ENCODE measurements at places on chromosomes 2 and 18.

DNA sequence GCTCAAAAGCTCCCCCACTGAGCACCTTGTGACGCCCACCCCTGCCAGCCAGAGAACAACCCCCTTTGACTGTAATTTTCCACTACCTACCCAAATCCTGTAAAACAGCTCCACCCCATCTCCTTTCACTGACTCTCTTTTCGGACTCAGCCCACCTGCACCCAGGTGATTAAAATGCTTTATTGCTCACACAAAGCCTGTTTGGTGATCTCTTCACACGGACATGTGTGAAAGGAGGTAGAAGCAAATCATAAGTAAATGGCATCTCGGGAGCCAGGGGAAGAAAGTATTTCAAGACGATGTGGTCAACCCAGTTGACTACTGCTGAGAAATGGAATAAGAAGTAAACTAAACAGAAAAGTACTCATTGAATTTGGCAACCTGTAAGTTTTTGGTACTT lies 11.2 kb upstream of the NCKAP1 start:
- no peak for DNase-seq

- no peak for DNase-seq
Measured at GRCh38 chr2:11708106-11708505, 38.1 kb upstream of the NTSR2 start.

GRCh38 chr2:46382331-46383112 lies 85.3 kb downstream of the EPAS1 start:
- no peak for DNase-seq

DNA sequence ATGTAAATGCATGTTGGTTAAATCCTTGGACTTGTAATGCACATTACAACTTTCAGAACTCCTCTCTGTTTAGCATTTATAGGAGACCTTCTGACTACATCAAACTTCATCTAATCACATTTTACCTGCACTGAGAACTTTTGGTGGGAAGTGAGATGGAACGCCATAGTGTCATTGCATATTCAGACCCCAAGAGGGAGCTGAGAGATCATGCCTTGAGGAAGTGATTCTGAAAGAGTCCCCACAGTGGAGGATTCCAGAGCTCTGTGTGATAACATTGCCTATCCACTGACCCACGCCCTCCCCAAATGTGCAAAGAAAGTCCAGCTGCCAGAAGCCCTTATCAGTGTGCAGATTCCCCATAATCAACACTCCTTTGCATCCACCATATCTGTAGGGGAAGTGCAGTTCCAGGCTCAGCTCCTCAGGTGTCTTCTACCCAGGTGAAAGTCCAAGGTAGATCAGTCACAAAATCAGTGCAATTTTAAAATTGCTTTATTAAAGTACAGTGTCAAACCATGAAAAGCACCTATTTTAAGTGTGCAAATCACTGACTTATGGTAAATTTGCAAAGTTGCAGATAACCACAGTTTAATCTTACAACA lies 212.4 kb downstream of the RPIA start:
- no peak for DNase-seq

- no peak for DNase-seq
Measured at GRCh38 chr18:60358516-60358915, 14.1 kb downstream of the MC4R start.

DNA sequence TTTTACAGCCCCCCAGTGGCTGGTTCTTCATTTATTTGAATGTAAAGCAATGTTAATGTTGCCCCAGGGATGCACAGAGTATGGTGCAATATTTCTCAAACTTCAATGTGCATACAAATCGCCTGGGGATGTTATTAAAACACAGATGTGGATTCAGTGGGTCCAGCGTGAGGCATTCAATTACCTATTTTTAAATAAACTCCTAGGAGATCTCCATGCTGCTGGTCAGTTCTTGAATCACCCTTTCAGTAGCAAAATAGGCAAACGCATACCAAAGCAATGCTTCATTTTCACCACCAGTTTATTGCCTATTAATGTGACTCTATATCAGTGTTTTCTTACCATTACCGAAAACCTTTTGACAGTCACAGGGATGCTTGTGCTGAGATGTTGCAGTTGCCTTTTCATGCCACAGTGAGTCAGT lies 530.7 kb downstream of the CBLN2 start:
- DNase-seq = no peak

- no peak for DNase-seq
Measured at GRCh38 chr2:19255481-19255880, 102.9 kb downstream of the OSR1 start.

GRCh38 chr2:65595630-65596029 lies 163.2 kb upstream of the SPRED2 start:
- DNase-seq = no peak

- no peak for DNase-seq
Measured at GRCh38 chr18:9911226-9911625, 2.6 kb upstream of the VAPA start.

Data from stimulated activated CD4-positive, alpha-beta T cell treated with anti-CD3 and anti-CD28 coated beads, Interleukin-2, amount 100 ng/mL, for 4 hours (primary cell).